ENCODE measurements at places on chromosomes 2 and 18.

DNA sequence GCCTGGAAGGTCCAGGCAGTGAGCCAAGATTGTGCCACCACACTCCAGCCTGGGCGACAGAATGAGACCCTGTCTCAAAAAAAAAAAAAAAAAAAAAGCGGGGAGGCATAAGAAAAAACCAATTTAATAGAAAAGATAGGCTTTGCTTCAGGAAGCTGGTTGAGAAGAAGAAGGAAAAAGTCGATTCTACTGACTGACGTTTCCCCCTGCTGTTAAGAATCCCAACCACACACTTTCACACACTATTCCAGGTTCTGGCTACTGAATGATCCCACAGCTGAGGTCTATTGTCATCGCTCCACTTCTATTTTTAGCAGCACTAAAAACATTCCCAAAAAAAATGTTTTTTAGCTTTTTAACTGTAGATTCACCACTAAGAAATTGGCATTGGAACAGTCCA is 6.7 kb upstream of the CHCHD5 start:
- no peak for DNase-seq

- no peak for DNase-seq
Measured at GRCh38 chr2:160582081-160582480, 88.5 kb upstream of the RBMS1 start.

GRCh38 chr2:199462347-199462955 is 4.7 kb upstream of the SATB2 start:
- no peak for DNase-seq

DNA sequence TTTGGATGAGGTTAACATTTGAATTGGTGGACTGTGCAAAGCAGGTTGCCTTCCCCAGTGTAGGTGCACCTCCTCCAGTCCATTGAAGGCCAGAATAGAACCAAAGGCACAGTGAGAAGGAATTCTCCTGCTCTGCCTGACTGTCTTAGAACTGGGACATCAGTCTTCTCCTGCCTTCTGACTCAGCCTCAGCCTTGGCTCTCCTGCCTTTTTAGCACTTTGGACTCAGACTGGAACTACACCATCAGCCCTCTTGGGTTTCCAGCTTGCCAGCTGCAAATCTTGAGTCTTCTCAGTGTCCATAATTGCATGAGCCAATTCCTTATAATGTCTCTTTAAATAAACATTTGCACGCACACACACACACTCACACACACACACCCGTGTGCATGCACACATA is 8.0 kb upstream of the TMEM177 start:
- DNase-seq, result no peak

- no peak for DNase-seq
Measured at GRCh38 chr2:171281110-171281509, 120.4 kb upstream of the TLK1 start.

DNA sequence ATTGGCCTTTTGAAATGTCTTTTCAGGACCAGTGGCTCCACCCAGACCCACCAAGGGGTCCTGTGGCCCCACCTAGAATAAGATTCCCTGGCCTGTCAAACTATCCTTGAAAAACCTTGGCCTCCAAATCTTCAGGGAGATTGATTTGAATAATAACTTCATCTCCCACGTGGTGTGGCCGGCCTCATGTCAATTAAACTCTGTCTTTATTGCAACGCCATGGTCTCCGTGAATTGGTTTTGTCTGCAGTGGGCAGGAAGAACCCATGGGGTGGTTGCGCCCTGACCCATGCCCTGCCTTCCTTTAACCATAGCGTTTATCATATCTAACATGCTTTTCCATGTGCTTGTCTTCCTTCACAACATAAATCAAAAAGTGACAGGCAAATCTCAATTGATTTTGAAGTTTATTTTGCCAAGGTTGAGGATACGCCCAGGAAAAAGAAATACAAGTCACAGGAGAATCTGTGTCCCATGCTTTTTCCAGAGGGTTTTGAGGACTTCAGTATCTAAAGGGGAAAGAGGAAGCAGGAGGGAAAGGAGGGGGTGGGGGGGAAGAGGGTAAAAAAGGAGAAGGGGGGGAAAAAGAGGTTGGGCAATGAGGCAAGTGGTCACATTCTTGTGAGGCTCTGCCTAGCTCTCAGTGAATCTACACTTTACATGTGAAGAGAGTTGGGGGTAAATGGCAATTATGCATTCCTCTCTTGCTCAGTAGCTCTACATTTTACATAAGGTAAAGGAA is 66.5 kb upstream of the CABLES1 start:
- no peak for DNase-seq

- no peak for DNase-seq
Measured at GRCh38 chr2:16588565-16588964, 77.1 kb downstream of the CYRIA start.

- no peak for DNase-seq
Measured at GRCh38 chr2:219410390-219410789, 7.8 kb upstream of the DES start.

DNA sequence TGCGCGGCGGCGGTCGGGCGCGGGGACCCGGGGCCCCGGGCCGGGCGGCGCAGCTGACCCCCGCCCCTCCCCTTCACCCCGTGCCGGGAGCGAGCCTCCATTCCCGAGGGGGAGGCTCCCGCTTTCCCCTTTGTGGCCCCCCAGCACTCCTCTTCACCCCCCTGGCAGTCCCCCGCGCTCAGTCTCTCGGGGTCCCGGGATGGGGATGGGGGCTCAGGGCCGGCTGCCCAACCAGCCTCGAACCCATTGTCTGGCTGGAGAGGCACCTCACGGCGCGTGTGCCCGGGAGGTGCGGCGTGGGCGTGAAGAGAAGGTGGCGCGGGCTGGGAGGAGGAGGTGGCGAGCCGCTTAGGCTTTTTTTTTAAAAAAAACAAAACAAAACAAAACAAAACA is 748 bp downstream of the FMNL2 start:
- DNase-seq, result peak; percentile 6

GRCh38 chr2:50125246-50125645 is 906.7 kb downstream of the NRXN1 start:
- no peak for DNase-seq

DNA sequence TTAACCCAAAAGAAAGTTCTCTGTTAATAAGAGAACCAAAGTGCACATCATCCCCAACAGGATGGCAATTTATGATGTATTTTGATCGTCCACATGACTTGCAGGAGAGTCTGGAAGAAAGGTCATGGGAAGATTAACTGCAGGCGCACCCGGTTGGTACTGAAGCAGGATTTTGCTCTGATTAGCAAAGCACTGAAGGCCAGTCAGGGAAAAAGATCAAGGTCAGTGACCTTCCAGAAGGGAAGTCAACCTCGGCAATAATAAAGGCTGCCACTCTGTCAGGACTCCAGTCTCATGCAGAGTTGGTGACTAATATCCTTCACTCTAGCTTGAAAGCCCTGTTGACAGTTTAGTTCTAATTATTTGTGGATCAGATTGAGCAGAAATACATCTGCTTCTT is 432.7 kb upstream of the RAB12 start:
- DNase-seq, result no peak

DNA sequence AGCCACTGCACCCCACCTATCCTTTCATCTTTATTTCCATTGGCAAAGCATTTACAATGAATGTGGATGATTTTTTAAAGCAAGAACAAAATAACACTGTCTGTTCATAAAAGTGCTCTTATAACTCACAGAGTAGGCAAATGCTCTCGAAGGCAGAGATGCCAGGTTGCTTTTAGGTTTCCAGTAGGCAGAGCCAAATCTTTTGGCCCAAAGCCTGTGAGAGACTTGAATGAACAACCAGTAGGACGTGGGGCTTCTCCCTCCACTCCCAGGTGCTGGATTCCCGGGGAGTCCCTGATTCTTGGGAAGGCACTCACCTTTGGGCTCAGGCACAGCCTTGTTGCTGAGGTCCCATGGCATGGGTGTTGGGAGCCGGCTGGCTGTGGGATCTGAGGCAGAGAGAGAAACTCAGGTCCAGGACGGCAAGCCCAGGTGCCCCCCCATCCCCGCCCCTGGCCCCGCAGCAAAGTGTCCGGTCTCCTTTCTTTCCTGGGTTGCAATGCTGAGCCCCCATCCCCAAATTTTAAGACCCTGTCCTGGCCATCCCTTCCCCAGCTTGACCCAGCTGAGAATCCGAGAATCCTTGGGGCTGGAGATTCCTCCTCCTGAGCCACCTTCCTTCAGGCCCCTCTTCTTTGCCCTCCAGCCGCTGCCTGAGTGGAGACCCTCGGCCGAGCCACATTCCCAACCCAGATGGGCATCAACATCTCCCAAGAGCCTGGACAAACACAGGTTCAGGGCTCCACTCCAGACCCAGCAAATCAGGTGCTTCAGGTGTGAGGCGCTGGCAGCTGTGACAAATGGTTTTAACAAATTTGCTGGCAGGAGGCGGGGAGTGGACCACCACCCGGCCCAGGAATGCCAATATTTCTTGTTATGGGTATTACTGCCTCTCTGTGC is 5.8 kb downstream of the NEURL3 start:
- no peak for DNase-seq

DNA sequence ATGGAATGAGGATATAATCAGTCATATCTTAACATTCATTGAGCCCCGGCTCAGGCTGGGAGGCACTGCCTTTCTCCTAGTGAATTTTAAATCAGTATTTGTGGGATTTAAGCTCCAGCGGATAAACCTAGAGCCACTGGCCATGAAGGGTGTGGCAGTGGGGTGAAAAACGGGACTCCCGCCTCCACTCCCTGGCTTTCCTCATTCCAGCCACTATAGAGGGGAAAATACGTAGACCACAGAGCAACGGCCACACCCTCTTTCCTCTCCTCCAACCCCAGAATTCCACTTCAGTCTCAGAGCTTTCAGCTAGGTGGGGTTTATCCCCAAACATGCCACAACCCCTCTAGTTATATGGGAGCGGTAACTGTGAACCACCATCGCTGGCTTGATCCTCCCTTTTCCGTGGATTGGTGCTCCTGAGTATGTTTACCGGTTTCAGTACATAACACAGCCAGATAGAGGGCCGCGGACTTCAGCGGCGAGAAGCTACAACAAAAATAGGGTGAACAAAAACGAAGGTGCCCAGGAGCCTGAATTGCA is 70.6 kb upstream of the ITGB6 start:
- no peak for DNase-seq

GRCh38 chr18:77870199-77870598 is 620.6 kb downstream of the GALR1 start:
- DNase-seq, result no peak

- DNase-seq, result no peak
Measured at GRCh38 chr2:144942516-144943256, 422.8 kb upstream of the ZEB2 start.

DNA sequence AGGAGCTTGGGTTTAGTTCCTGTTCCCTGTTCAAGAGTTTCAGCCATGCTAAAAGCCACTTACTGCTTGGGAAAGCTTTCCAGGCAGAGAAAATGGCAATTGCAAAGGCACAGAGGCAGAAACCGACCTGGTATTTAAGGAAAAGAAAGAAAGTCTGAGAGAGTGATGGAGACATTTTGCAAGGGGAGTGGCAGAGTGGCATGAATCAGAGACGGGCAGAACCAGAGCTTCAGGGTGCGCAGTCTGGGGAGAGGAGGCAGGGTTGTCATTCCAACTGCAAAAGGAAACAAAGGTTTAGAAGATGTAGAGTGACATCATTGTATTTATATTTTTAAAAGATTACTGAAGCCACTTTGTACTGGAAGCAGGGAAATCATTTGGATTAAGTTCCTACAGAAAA is 14.9 kb upstream of the GNAL start:
- no peak for DNase-seq

DNA sequence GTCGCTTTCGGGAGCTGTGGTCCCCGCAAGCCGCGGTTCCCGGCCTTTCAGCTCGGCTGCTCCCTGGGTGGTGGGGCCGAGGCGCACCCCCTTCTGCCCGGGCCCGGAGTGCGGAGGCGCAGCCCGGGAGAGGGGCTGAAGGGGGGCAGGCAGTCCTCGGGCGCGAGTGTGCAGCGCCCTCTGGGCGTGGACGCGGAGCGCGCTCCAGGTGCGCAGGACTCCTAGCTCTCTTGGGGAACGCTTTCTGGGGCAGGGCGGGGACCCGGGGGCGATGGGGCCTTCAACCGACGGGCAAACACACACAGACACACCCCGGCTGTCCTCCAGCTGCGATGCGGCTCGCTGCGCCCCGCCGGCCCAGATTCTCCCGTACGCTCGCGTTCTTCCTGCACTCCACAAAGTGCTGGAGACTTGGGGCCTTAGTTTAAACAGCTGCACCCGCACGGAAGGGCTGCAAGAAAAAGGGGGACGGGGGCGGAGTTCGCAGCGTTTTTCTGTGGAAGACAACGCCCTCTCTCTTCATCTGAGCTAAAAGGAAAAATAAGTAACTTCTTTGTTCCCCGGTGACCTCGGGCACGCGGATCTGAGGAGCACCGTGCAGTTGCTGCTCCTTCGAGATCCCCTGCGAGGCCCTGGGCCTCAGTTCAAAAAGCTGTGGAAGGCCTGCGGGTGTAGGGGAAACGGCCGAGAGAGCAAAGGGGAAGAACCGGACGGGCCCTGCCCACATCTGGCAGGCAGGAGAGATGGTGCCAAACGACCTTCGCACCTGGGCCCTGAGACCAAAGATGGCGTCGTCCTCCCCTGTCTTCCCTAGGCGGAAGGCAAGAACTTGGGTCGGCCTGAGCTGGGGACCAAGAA is 593 bp upstream of the SDC1 start:
- DNase-seq, result peak; percentile 18

GRCh38 chr2:156338578-156338977 is 6.1 kb upstream of the NR4A2 start:
- no peak for DNase-seq

DNA sequence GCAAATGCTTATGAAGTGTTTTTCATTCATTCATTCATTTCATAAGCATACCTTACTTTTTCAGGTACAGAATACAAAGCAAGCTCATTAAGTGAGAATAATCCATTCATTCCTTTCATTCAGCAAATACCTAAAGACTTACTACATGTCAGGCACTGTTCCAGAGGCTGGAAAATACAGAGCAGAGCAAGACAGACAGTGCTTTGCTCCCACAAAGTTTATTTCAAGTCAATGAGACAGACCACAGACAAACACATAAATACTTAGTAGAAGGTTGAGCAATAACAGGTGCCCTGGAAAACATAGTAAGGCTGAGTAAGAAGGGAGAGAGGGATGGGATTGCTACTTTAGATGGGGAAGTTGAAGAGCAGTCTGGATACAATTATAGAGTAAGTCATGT is 309.8 kb downstream of the C1D start:
- no peak for DNase-seq

- no peak for DNase-seq
Measured at GRCh38 chr2:9753665-9754531, 89.4 kb upstream of the TAF1B start.
